ENCODE measurements at places on chromosomes 11 and 22.

DNA sequence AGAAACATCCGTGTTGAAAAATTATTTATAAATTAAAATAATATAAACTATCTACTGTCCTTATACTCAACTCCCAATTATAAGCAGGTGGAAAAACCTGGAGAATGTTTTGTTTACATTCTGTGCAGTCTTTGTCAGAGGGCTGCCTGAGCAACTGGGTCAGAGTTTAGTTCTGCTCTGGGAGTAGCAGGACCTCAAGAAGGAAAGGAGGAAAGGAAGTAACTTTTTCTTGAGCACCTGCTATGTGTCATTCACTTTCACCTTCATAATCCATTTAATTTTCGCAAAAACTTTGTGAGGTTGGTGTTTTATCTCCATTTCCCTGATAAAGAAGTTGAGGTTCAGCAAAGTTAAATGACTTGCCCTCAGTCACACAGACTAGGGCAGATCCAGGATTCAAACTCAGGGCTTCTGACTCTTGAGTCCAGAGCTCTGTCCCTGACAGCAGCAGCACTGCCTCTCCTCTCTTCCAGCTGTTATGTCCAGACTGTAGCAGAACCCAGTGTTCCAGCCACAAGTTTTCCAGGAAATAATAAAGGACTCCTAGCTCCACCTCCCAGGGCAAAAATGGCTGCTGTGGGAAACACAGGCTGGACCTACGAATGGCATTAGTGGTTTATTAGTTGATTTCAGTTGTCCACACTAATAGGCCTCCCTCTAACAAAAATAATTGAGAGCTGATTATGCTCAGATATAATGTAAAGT is 6.4 kb downstream of the CD3E start:
- no peak for DNase-seq

DNA sequence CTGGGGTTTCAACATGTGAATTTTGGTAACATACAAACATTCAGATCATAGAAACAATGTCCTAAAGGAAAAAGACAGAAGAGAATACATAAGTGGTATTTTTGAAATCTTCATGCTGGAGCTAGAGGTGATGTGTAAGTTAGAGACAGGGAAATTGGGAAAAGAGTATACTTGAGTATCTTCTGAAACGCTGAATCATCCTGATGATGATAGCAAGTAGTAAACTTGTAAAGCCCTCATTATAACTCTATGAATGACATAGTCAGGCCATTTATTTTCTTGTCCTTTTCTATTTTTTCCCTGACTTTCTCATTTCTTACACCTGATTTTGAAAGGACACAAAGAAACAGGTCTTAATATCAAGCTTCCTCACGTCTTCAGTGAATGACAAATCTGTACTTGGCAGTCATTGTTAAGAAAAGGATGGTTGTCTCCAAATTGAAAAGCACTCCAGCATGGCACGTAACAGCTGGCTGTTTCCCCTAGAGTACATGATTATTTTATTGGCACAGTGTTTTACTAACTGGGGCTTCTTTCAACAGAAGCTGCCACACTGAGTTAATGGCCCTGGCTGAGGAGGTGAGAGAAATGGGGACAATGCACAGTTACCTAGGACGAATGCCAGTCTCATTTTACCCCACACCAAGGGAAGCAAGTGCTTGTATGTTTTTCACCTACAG is 140.7 kb upstream of the CTSC start:
- DNase-seq = no peak

DNA sequence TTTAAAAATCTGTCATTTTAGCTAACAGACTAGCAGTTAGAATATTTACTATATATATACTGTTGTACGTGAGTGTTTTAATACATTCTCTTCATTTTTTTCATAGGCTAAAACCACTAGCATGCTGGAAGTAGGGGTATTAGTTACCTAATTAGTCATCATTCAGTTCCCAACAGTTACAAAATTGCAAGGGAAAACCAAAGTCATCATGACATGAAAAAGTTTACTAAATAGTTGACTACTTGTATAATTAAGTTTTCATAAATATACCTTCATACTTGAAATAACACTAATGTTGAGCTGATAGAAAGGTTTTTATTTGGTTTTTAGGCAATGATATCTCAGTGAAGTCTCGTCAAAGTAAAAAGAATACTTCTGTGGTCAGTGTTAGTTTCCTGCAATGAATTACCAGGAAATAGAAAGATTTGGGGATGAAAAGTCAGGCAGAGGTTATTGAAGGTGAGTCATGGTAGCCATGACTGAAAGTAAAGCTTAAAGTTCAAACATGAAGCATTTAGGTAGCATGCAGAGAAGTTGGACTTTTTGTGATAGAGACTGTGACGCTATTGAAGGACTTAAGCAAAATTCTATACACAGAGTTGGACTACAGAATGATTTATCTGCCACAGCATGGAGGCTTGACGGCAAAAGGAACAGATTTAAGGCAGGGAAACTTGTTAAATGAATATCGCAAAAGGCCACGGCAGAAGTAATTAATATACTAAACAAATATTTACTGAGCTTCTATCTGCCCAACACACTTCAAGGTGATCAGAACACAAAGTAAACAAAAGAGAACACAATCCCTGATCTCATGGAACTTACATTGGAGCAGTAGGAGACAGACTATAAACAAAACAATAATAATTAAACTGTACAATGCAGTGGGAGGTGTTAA is 828.1 kb upstream of the FAT3 start:
- no peak for DNase-seq

GRCh38 chr11:87290304-87290922 is 252.7 kb downstream of the TMEM135 start:
- no peak for DNase-seq

GRCh38 chr11:58919561-58919960 is 19.7 kb upstream of the GLYATL1 start:
- DNase-seq = no peak

GRCh38 chr11:82673631-82674030 is 60.0 kb downstream of the FAM181B start:
- no peak for DNase-seq

DNA sequence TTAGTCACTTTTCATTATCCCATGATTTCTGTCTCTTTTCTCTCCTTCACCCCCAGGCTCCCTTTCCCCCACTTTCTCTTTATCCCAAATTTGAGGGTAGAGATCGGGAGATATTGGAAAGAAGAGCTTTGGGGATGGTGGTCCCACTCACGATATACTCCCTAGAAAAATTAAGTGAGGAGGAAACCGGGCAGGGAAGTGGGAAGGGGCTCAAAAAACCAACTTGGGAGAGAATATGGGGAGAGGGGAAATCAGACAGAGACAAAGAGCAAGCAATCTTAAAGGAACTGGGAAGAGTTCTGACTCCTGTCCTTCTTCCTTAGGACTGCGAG is 941 bp upstream of the DCHS1 start:
- no peak for DNase-seq

DNA sequence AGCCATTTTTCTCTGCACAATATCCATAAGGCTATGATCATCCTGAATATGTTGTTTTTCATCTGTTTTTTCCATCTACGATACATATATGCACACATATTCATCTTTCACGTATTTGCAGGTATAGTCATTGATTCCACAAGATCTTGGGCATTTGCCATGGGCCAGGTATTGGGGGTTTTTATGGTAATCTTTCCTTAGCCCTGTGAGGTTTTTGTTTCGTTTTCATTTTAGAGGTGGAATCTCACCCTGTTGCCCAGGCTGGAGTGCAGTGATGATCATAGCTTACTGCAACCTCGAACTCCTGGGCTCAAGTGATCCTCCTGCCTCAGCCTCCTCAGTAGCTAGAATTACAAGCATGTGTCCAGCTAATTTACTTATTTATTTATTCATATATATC is 20.0 kb downstream of the CD6 start:
- DNase-seq = no peak

- no peak for DNase-seq
Measured at GRCh38 chr11:122153746-122154145, 37.7 kb upstream of the BLID start.

- DNase-seq = no peak
Measured at GRCh38 chr11:100182927-100183326, 504.2 kb upstream of the ARHGAP42 start.

Measured in pancreas (tissue), 10 donors.